ENCODE measurements at places on chromosomes 12 and 14.

- H3K4me1 ChIP-seq = no peaks in the 10 kb centered on the region
- H3K36me3 ChIP-seq = no peaks in the 10 kb centered on the region
- peaks cover 82% of the 10 kb centered on the region for H3K27me3 ChIP-seq
These were observed 79.3 kb downstream of the KIF26A start for GRCh38 chr14:104217486-104218360.

DNA sequence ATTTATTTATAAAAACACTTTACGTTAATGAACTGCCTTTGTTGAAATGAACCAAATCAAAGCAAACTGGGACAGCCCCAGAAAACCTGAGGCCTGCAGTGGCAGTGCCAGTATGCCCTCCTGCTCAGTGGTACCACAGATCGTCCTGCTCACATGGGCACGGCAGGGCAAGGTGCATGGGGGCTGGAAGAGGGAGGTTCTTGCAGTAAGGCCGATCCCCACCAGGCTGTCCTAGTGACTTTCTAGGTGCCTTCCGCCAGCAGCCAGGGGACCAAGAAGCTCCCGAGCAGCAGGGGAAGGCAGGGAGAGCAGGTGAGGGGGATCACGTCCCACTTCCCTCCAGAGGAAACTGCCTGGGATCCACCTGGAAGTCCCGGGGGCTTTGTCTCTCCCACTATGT lies 63.9 kb downstream of the TESC start:
- no peaks in the 10 kb centered on the region for H3K4me1 ChIP-seq
- no peak overlapping the region for H3K27ac ChIP-seq
- no peaks in the 10 kb centered on the region for H3K27me3 ChIP-seq
- no peak for DNase-seq
- no peaks in the 10 kb centered on the region for H3K36me3 ChIP-seq
- no peak overlapping the region for H3K4me3 ChIP-seq

GRCh38 chr12:110249105-110249504 lies 31.9 kb upstream of the ATP2A2 start:
- no peaks in the 10 kb centered on the region for H3K36me3 ChIP-seq
- H3K27ac ChIP-seq = peak overlapping the region; percentile 95
- no peak for DNase-seq

DNA sequence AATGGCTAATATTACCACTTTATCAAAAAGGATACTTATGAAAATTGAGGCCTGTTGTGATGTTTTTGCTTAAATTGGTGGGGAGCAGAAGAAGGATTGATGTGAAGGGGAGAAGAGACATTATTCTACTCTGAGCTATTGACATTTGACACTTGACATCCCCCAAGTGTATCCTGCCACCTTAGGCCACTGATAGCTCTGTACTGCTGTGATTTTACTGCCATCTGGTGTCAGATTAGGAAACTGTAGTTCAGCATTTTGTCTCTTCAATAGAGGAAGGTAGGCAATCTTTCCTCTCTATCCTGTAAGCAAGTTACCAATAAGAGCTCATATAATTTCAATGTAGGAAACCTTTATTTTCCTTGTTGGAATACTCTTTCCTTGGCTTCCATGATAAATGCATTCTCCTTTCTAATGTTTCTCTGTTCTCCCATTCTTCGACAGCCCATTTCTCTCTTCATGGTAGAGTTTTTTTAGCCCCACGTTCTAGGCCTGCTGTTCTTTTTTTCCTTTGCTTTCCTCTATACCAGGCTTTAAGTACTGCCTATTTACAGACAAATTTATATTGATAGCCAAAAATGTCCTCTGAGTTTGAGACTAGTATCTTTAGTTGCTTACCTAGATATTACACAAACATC lies 46.3 kb downstream of the PPHLN1 start:
- H3K27me3 ChIP-seq = no peaks in the 10 kb centered on the region
- DNase-seq = peak; percentile 4
- no peaks in the 10 kb centered on the region for H3K4me1 ChIP-seq
- no peak overlapping the region for H3K4me3 ChIP-seq

- no peaks in the 10 kb centered on the region for H3K36me3 ChIP-seq
- H3K4me1 ChIP-seq = peaks cover 17% of the 10 kb centered on the region
- no peak for DNase-seq
These were observed 4.7 kb upstream of the LRP10 start for GRCh38 chr14:22866874-22867273.

DNA sequence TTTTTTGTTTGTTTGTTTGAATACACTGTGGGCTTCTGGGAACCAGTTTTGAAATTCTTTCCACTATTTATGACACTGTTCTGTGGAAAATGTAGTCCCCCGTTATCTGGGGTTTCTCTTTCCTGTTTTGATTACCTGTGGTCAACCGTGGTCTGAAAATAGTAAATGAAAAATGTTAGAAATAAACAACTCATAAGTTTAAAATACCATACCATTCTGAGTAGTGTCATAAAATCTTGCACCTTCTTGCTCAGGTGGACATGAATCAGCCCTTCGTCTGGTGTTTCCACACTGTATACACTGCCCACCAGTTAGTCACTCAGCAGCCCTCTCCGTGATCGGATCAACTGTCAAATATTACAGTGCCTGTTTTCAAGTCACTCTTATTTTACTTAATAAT lies 5.1 kb upstream of the PAPOLA start:
- H3K27me3 ChIP-seq = no peaks in the 10 kb centered on the region
- no peaks in the 10 kb centered on the region for H3K36me3 ChIP-seq
- no peak overlapping the region for H3K4me3 ChIP-seq
- H3K27ac ChIP-seq = no peak overlapping the region
- H3K4me1 ChIP-seq = no peaks in the 10 kb centered on the region

DNA sequence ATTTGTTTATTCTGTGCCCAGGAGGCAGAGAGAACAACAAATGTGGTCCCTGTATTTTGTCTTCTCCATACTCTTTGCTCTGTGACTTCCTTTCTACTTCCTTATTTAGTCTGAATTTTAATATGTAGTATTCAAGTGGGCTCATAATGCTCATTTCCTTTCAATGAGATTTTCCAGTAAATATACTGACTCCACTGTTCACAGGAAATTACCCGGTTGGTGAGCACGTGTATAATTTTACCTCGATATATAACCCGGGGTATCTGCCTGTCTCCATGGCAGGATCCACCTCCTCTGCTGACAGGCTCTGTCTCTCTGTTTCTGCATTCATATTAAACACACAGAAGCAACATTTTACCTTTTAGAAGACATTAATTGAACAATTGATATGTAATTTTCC lies 166.0 kb downstream of the SLC38A4 start:
- peaks cover 39% of the 10 kb centered on the region for H3K4me1 ChIP-seq
- H3K4me3 ChIP-seq = no peak overlapping the region
- no peak overlapping the region for H3K27ac ChIP-seq

- H3K36me3 ChIP-seq = no peaks in the 10 kb centered on the region
- H3K27ac ChIP-seq = no peak overlapping the region
- no peaks in the 10 kb centered on the region for H3K4me1 ChIP-seq
- DNase-seq = no peak
- no peaks in the 10 kb centered on the region for H3K27me3 ChIP-seq
- H3K4me3 ChIP-seq = no peak overlapping the region
These were observed 1340.9 kb downstream of the FSCB start for GRCh38 chr14:43166163-43166562.

- H3K27ac ChIP-seq = no peak overlapping the region
- no peak overlapping the region for H3K4me3 ChIP-seq
- no peak for DNase-seq
- no peaks in the 10 kb centered on the region for H3K36me3 ChIP-seq
- H3K4me1 ChIP-seq = peaks cover 12% of the 10 kb centered on the region
These were observed 35.3 kb downstream of the MAP1LC3B2 start for GRCh38 chr12:116594325-116595038.

GRCh38 chr12:19244312-19244711 lies 114.8 kb downstream of the PLEKHA5 start:
- H3K36me3 ChIP-seq = no peaks in the 10 kb centered on the region
- no peaks in the 10 kb centered on the region for H3K27me3 ChIP-seq
- no peak overlapping the region for H3K4me3 ChIP-seq

DNA sequence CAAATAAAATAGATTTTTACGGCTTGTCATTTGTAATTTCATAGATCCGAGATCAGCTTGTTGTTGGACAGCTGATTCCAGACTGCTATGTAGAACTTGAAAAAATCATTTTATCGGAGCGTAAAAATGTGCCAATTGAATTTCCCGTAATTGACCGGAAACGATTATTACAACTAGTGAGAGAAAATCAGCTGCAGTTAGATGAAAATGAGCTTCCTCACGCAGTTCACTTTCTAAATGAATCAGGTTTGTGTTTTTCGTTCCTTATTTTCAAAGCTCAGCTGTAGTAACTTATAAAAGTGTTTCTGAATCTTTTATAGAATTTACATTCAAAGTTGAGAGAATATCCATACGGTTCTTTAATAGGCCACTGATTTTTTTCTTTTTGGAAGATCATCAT lies 89.1 kb downstream of the LRRK2 start:
- no peak for DNase-seq
- H3K27me3 ChIP-seq = no peaks in the 10 kb centered on the region

- no peak overlapping the region for H3K27ac ChIP-seq
- no peaks in the 10 kb centered on the region for H3K4me1 ChIP-seq
- H3K4me3 ChIP-seq = no peak overlapping the region
- H3K27me3 ChIP-seq = no peaks in the 10 kb centered on the region
- no peak for DNase-seq
- H3K36me3 ChIP-seq = no peaks in the 10 kb centered on the region
These were observed 25.5 kb upstream of the FBXO34 start for GRCh38 chr14:55245657-55246268.

- H3K4me1 ChIP-seq = no peaks in the 10 kb centered on the region
- H3K36me3 ChIP-seq = no peaks in the 10 kb centered on the region
- no peak overlapping the region for H3K4me3 ChIP-seq
- H3K27ac ChIP-seq = no peak overlapping the region
- no peak for DNase-seq
These were observed 5.2 kb downstream of the DPF3 start for GRCh38 chr14:72888636-72889201.

- H3K4me1 ChIP-seq = no peaks in the 10 kb centered on the region
- no peak for DNase-seq
- H3K27ac ChIP-seq = no peak overlapping the region
- no peaks in the 10 kb centered on the region for H3K36me3 ChIP-seq
- no peak overlapping the region for H3K4me3 ChIP-seq
These were observed 141.9 kb downstream of the BTG1 start for GRCh38 chr12:92003701-92004100.

- H3K4me1 ChIP-seq = no peaks in the 10 kb centered on the region
- DNase-seq = peak; percentile 4
- H3K36me3 ChIP-seq = no peaks in the 10 kb centered on the region
- no peaks in the 10 kb centered on the region for H3K27me3 ChIP-seq
- no peak overlapping the region for H3K27ac ChIP-seq
These were observed 46.9 kb upstream of the CAND1 start for GRCh38 chr12:67222302-67222701.

GRCh38 chr14:79758985-79759384 lies 452.3 kb downstream of the DIO2 start:
- H3K27ac ChIP-seq = no peak overlapping the region
- DNase-seq = no peak
- H3K4me3 ChIP-seq = no peak overlapping the region

DNA sequence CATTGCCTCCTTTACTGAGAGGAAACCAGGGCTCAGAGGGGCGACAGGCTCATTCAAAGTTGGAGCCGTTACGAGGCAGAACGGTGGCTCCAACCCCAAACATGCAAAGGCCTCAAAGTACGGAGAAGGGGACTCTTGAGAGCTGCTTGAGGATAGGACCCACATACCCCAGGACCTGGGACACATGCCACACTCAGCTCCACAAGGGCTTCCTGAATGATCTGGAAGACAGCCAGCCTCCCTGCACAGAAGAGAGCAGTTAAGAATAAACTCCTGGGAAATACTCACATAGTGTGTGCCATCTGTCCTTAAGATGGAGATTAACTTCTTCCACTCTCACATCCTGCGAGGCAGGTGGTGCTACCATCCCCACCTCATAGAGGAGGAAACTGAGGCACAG lies 26.6 kb upstream of the NXPH4 start:
- H3K27ac ChIP-seq = no peak overlapping the region
- no peaks in the 10 kb centered on the region for H3K27me3 ChIP-seq
- no peak for DNase-seq

GRCh38 chr14:91523972-91524371 lies 13.9 kb upstream of the PPP4R3A start:
- no peaks in the 10 kb centered on the region for H3K4me1 ChIP-seq
- no peaks in the 10 kb centered on the region for H3K27me3 ChIP-seq
- no peak overlapping the region for H3K27ac ChIP-seq
- no peak for DNase-seq
- H3K36me3 ChIP-seq = no peaks in the 10 kb centered on the region

DNA sequence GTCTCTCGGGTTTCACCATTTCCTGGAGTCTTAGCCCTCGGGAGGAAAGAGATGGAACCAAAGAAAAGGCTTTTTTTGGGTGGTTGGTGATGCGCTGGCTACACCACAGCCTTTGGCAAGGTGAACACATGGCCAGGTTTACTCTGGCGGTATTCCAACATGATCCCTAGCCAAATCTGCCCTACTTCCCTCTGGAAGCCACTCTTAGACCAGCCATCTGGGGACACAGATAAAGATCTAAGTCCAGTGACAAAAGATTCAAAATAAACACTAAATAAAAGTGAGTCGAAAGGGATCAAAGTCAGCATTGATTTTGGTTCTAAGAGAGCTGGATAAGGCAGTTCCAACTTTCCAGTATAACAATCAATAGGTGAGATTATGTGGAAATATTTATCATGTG lies 694.5 kb downstream of the VRK1 start:
- H3K36me3 ChIP-seq = no peaks in the 10 kb centered on the region
- no peak for DNase-seq
- H3K27me3 ChIP-seq = peaks cover 9% of the 10 kb centered on the region
- no peak overlapping the region for H3K4me3 ChIP-seq

GRCh38 chr14:103316721-103317121 lies 17.3 kb upstream of the EIF5 start:
- no peaks in the 10 kb centered on the region for H3K27me3 ChIP-seq
- H3K27ac ChIP-seq = no peak overlapping the region
- H3K4me1 ChIP-seq = no peaks in the 10 kb centered on the region
- H3K36me3 ChIP-seq = no peaks in the 10 kb centered on the region
- no peak overlapping the region for H3K4me3 ChIP-seq
- DNase-seq = no peak

- DNase-seq = no peak
- no peaks in the 10 kb centered on the region for H3K36me3 ChIP-seq
- no peak overlapping the region for H3K27ac ChIP-seq
- H3K4me3 ChIP-seq = no peak overlapping the region
- H3K4me1 ChIP-seq = peaks cover 5% of the 10 kb centered on the region
These were observed 56.7 kb downstream of the MSRB3 start for GRCh38 chr12:65335021-65335714.
